ENCODE measurements at places on chromosomes 16 and 17.

DNA sequence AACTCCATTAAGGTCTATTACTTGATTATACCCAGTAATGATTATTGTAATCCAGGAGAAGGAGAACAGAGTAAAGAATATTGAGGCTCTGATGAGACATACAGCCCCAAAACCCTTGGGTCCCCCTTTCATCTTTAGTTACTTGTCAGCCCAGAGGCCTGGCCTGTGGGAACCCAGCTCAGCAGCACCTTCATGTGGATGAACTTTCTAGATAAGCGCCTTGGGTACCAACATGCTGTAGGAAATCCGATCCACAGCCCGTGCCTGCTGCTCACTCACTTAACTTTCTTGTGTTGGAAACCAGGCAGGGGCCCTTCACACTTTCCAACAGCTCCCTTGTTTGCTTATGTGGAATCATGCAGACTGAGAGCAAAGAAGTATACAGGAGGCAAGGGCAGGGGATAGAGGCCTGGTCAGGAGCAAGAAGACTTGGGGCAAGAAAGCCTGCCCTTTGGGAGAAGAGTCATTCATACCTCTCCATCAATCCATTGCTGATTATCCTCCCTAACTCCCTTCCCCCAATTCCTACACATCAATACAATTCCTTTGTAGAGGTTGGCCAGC is 64.0 kb upstream of the SOX9 start:
- no peak for DNase-seq

- DNase-seq: no peak
These were observed 380.3 kb downstream of the SNX29 start for GRCh38 chr16:12356632-12357340.

DNA sequence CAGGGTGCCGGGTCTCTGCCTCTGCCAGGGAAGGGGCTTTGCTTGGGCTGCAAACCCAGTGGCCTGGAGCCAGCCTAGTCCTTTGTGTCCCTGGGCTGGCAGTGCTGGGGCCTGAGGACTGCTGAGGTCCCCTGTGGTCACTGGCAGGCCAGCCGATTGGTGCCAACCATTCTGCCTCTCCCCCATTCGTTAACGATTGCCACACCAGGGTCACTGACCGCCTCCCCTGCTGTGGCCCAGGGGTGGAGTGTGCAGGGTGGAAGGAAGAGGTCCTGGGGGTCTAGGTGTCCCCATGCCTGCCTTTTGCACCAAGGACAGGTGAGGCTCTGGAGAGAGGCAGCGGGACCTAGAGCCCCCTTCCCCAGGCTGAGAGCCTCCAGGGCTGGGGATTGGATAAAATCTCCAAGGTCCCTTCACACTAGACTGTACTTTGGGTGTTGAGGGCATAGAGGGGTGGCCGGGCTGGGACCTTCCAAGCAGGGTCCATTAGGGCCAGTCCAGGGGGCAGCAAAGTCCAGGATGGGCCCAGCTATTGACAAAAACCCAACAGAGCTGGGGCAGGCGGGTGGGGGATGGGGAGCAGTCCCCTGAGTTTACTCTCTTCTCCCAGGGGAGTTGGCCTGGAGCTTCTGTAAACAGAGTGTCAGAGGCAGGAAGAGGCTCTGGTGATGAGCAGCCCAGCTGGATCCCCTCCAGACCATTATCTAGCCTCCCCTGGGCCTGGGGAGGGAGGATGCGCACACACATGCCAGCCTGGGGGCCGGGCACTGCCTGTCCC is 1.1 kb downstream of the VASN start:
- no peak for DNase-seq

DNA sequence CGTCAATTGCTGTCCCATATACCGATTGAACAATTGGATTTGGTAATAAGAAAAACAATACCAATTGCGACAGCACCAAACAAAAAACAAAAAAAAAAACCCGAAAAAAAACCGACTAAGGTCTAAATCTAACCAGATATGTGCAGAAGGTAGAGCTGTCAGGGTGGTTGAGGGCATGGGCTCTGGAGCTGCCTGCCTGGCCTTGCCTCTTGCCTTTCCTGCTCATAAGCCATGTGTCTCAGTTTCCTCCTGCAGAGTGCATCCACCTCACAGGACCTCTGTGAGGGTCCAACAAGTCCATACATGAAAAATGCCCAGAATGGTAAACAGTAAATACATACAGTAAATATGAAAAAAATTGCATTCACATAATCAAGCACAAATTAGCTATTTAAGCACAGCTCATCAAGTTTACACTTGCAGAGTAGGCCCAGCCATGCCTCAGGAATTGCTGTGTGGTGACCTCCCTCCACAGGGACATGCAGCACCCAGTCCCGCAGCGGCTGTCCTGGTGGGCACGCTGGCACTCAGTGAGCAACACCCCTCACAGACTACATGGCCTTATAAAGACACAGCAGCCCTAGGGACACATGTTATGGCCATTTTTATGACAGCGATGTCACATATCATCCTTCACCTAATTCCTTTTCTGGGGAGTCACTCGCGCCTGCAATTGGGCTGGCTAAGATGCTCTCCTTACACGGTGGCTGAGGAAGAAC is 17.9 kb downstream of the TBC1D28 start:
- no peak for DNase-seq

GRCh38 chr17:17763136-17763535 is 73.7 kb downstream of the SREBF1 start:
- no peak for DNase-seq

DNA sequence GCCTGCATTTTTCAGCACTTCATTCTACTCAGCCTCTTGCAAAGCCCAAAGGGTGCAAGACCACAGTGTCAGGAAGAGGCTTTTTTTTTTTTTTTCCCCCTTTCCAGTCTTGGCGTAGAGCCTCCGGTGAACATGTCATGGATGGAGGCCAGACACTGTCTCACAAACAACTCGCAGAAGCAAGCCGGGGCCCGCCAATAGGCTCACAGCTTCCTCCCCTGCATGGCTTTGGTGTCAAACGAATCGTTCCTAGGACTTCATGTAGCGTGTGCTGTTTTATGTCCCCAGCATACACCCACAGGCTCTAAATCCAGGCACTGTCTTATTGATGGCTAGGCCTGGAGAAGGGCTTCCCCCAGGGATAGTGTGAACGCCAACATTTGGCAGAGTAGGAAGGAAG is 457.7 kb upstream of the MAF start:
- DNase-seq: peak; percentile 25

GRCh38 chr17:52160136-52160567 is 1.6 kb upstream of the CA10 start:
- no peak for DNase-seq

- no peak for DNase-seq
These were observed 358.7 kb downstream of the HS3ST4 start for GRCh38 chr16:26050472-26050871.

GRCh38 chr17:44903012-44903685 is 3.9 kb upstream of the EFTUD2 start:
- no peak for DNase-seq

DNA sequence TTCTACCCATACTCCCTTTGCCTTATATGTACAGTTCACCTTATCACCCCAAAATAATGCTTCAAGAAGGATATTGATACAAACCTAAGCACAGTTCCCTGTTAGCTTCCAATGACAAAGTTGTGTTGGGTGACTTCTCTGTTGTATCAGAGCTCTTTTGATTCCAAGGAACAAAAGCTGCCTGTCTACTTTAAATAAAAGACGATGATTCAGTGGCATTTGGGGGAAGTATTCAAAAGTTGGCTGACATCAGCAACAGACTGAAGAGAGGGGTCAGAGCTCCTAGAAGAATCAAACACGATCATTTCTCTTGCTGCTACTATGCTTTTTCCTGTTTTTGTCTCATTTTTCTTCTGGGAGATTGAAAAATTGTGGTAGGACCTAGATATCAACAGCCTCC is 69.4 kb upstream of the CA10 start:
- DNase-seq: no peak

DNA sequence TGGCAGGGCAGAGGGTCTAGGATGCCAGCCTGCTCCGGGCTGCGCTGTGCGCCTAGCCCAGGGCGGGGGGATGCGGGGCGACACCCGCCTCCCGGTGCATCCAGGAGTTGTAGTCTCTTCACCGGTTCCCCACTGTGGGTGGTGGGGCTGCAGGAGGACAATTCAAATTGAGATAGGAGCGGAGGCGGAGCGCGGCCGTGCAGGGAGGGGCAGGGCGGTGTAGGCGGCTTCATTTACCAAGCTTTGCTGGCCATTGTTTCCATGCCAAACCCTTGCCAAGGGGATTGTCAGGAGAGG is 2047.4 kb downstream of the TP53TG3F start:
- DNase-seq: no peak

GRCh38 chr16:853981-854807 is 53.7 kb upstream of the GNG13 start:
- no peak for DNase-seq

DNA sequence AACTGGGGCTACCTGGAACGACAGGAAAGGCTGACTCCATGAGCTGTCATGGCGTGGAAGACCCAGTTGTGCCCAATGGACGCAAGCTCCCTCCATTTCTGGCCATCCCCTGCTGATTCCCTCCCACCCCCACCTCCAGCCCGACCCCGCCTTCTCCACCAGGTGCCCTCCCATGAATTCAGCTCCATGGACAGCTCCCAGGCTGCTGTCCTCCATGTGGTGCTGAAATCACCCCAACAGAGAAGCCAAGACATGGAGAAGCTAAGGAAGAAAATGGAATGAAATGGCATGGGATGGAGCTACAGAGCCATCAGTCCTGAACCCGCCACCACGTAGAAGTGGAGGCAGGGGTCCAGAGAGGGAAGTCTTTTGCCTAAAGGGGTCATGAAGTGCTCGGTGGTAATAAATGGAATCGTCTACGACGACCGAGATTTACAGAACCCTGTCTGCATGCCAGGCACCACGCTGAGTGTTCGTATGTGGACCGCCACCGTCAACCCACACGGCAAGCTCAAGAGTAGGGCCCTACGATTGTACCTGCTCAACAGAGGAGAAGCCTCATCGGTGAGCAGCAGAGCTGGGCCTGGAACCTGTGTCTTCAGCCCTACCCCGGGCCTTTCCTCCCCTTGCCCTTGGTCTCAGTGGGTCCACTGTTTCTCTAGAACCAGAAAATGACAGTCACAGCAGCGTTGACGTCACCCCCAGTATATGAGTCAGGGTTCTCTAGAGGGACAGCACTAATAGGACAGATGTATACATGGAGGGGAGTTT is 9.3 kb upstream of the ZC3H18 start:
- DNase-seq: no peak

DNA sequence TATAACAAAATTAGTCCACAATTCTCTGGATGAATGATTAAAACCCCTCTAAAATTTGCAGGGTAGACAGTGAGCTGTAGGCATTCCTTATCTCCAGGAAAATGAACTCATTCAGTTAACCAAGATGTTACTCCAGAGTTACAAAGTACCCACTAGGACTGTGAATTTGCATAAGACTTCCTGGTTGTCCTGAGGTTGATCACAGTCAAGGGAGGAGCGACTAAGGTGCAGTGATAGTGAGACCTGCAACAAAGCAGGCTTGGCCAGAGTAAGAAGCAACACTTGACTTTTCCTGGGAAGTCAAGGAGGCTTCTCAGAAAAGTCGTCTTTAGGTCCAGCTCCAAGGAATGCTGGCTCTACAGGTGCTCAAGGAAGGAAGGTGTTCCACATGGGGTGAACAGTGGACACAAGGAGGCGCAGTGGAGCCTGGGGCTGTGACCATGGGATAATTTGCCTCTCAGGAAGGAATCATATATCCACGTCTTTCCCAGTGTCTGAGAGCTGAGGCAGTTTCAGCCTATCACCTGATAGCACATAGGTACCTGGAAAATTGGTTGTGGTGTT is 821.1 kb upstream of the EEF2KMT start:
- DNase-seq: no peak

GRCh38 chr16:20916942-20917341 is 16.4 kb downstream of the LYRM1 start:
- no peak for DNase-seq

DNA sequence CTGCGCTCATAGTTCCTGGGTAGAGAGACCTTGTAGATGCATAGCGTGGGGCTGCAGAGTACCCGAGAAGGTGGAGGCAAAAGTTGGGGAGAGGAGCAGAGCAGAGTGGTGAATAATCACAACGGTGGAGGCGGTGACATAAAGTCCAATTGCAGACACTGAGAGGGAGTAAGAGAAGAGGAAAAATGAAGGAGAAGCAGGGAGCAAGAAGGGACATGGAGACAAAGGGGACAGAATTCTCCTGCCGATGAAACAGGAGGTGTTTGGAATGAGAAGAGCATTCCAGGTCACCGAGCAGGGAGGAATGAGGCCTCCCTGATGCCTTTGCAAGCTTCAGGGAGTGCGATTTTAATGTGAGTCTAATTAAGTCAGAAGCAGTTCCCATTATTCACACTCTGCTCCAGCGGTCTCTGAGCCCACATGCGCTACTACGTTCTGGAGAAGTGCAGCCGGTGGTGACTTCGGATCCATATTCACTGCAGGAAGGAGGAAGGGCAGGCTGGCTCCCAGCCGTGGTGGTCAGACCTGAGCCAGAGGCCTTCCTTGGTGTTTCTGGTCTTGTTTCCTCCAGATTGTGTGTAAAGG is 108.0 kb upstream of the DNAH9 start:
- DNase-seq: no peak

DNA sequence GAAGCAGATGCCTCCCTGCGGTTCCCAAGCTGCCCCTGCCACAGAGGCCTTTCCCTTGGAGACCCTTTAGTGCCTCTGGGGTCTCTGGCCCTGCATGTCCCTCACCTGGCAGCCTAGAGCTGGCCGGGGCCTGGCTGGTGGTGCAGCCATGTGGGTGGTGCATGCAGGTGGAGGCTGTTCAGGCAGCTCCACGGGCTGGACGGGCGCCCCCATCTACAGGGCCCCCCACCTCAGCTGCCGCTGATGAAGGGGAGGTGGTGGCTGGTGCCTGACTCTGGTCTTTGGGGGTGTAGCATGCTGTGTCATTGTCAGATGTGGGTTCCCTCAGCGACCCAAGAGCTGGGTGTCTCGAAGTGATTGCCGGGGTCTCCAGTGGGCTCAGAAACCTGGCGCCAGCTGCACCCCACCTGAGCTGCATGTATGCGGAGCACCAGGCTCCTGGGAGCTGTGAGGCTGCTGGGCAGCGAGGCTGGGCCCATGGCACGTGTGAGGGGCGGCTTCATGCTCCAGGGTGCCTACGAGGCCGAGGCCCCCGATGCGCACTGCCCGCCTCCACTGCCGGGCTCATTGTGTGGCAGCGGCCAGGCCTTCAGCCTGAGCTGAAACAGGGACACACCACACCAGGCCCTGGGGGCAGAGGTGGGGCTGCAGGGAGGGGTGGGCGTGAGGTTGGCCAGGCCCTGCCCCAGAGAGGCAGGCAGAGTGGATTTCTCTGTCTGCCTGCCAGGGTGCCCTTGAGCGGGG is 57.0 kb downstream of the BAIAP2 start:
- DNase-seq: no peak

DNA sequence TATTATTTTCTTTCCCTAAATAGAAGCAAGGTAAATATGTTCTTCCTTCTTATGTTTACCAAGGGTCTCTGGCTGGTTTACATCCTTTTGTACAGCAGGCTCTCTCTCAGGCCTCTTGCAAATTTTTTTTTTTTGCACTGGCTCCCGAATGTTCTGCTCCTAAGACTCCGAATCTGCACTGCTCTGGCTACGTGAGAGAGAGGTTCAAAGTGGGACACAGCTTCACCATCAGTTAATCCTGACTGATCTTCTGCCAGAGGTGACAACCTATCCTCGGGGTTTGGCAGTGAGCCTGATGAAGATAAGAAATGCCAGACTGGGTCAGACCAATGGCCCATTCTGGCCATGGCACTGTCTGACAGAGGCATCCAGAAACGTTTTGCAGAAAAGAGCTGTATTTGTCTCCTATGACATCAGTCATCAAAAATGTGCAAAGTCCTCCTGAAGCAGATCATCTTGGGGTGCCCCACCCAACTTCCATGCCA is 136.9 kb downstream of the GRIN2A start:
- DNase-seq: no peak

Measured in heart left ventricle (tissue), 16 donors.